ENCODE measurements at places on chromosomes 16 and 17.

DNA sequence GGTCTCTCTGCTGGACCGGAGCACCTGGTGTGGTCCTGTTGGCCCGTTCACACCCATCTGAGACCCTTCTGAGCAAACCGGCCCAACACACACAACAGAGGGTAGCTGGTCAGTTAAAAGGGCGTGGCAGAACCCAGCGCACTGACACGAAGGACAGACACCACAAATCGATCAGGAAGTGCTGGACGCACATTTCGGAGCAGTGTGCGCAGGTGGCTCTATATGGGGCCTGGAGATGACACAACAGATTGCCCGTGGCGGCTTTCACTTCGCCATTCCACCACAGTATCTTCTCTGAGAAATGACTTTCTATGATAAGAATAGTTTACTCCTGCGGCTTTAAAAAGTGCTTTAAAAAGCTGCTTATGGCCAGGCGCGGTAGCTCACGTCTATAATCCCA, 12.5 kb downstream of the CCDC57 start:
- DNase-seq: no peak

GRCh38 chr16:47999595-47999994, 156.2 kb downstream of the ABCC12 start:
- no peak for DNase-seq

DNA sequence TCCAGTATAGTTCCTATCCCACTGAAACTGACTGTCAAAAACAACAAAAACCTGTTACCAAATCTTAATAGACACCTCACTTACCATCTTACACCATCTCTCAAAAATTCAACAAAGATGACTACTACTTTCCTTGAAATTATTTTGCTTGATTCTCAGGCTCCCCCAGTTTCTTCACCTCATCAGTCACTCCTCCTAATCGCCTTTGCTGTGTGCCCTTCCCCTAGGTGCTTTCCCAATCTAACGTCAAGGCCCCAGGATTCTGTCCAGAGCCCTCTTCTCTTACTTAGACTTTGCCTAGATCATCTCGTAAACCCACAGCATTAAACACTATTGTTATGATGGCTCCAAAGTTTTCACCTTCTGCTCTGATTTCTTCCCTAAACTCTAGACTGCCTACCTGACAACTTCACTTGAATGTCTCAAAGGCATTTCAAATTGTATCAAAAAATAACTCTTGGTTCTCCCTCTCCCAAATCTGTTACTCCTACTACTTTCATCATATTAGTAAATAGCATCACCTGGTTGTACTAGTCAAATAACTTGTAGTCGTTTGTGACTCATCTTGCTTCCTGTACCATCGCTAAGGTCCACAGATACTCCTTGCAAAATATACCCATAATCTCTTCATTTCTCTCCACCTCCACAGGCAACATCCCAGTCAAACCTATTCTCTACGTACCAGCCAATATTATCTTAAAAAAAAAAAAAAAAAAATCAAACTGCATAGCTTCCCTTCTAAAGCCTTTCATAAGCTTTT, 18.0 kb downstream of the C16orf87 start:
- DNase-seq: no peak

GRCh38 chr17:263773-264172, 82.3 kb upstream of the DOC2B start:
- no peak for DNase-seq

DNA sequence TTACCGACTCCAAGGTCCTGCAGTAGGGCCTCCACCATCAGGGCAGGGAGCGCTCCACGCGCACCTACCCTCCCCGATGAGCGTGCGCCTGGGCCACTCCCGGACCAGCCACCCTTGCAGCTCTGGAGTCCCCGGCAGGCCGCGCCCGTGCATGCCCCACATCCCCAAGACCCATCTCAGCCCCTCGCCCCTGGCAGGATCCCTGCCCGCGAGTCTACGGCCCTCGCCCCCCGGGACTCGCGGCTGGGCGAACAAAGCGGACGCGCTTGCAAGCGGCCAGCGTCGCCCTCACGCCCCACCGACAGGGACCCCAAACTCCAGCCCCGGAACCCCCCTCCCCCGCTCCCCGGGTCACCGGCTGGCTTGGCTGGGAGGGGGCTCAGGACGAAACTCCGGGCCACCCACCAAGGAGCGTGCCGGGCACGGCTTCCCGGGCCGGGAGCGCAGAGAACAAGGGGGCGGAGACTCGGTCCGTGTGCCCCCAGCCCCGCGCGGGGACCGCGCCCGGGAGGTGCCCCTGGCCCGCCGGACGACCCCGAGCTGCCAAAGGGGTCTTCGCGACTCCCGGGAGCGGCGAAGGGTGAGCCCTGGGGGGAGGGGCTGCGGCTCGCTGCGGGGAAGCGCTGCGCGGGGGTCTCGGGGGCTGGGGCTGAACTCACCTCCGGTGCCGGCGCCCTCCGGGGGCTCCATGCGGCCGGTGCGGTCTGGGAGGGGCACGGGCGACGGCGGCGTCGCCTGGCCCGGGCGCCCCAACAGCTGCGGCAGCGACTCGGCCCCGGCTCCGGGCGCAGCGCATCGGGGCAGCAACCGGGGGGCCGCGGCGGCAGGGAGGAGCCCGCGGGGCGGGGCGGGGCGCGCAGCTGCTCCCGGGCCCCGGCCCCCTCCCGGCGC, at the start of gene DBNDD1:
Gene DBNDD1 (minus strand): TSS at position 805 of the 891 bp plus-strand sequence. CDS start 115 bp downstream, at position 690.
- DNase-seq: no peak

DNA sequence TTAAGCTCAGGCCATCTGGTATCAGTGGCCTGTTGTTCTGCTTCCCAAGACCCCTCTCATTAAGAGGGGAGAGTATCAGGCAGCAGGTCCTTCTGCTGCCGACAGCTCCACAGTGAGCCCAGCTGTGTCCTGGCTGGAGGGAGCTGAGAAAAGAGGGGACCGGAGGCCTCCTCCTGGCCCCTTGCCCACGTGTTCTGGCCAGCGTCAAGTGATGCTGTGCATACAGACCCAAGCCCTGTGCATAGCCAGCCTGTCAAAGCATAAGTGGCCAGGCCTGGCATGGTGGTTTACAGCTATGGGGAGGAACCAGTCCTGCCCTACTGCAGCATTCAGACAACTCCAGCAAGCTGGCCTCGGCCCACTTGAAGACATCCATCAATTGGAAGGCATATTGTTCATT, 48.0 kb downstream of the ABCC6 start:
- DNase-seq: no peak

DNA sequence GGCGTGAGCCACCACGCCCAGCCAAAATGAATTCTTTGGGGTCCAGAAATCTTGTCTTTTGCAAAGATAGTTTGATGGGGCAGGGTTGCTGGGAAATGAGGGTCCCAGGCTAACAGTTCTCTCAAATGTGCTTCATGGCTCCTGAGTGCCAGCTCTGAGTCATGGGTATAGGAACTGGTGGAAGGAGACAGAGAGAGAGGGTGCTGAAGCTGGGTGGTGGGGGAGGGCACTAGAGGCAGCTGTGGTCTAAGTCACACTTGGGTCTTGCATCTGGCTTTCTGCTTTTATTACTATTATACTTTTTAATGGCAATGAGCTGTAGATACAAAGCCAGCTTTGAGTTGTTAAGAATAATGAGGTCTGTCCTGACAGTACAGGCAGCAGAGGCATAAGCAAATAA, 54.6 kb downstream of the PRKCA start:
- no peak for DNase-seq

DNA sequence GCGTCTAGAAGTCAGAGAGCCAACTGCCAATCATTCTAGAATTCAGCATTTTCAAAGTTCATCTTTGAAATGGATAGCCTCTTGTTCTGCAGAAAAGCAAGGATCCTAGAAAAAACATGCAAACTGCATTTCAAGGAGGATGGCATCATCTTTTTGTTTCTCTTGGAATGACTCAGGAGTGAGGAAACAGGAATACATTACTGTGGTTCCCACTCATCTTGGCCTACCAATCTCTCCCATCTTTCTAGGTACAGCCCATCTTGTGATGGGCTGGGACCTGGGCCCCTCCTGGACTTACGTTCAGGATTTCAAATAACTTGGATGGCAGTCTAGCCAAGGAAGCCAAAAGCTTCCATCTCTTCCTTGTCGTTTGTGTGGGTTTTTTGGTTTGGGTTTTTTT, 363.4 kb downstream of the CDH13 start:
- DNase-seq: no peak

DNA sequence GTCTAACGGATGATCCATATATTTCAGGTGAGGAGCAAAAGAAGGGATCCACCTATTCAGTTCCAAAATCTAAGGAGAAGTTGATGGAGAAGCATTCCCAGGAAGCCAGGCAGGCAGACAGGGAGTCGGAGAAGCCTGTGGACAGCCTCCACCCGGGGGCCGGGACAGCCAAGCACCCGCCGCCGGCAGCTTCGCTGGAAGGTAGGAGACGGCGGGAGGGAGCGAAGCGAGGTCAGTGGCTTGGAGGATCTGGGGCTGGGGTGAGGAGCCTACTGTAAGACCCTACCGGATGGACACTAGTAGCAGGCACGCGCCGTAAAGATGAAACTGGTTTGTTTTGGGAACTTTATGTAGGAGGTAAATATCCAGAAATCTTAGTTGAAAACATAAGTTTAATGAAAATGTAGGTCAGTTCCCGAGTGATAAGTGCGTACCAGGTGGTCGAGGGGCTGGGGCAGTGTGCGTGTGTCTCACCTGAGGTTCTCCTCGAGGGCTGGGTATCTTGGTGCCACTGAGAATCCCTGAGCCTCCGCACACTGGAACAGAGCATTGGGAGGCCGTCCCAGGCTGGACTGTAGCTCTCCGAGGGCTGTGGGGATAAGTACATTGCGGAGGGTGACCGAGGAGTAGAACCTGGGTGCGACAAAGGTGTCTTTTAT, 714 bp downstream of the SPATA33 start:
- no peak for DNase-seq

DNA sequence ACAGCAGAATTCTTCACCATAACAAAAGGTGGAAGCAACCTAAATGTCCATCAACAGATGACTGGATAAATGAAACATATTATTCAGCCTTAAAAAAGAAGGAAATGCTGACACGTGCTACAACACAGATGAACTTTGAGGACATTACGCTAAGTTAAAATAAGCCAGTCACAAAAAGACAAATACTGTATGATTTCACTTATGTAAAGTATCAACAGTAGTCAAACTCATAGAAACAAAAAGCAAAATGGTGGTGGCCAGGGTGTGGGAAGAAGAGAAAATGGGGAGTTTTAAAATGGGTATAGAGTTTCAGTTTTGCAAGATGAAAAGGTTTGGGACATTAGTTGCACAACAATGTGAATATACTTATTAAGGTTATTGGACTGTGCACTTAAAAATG, 49.8 kb upstream of the MTMR4 start:
- no peak for DNase-seq
